Upper lobe of right lung (tissue), 1 donor: ENCODE measurements at places on chromosomes 2 and 18. TPM values are rescaled to one million over a fixed set of nuclear protein-coding genes. Genes with fewer than 3 reads are reported as not detected.

Gene DNAJC5G
- total RNA-seq: not detected

Gene ICOS
- 2.1 TPM for total RNA-seq

- no peak for DNase-seq
These were observed 237.3 kb downstream of the C1D start for GRCh38 chr2:67825476-67825875.

DNA sequence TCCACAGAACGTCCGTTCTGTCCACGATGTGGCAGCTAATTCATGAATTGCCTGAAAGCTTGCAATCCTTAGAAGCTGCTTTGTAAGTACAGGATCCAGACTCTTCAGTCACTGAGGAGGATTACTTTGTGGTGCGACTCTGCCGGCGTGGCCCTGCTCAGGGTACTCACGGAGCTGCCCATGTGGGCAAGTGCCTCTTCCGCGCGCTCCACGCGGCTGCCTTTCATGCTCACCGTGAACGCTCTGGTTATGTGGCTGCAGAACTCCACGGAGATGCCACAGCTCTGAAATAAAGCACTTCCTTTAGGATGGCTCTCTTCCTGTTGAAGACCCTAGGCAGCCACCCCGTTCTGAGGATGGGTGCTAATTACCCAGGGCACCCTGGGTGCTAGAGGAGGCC lies 31.0 kb downstream of the RMC1 start:
- DNase-seq: no peak

Gene GREB1L
- total RNA-seq: 1.2 TPM
